RCC 7860 (cell line): ENCODE measurements at places on chromosomes 6 and 20.

DNA sequence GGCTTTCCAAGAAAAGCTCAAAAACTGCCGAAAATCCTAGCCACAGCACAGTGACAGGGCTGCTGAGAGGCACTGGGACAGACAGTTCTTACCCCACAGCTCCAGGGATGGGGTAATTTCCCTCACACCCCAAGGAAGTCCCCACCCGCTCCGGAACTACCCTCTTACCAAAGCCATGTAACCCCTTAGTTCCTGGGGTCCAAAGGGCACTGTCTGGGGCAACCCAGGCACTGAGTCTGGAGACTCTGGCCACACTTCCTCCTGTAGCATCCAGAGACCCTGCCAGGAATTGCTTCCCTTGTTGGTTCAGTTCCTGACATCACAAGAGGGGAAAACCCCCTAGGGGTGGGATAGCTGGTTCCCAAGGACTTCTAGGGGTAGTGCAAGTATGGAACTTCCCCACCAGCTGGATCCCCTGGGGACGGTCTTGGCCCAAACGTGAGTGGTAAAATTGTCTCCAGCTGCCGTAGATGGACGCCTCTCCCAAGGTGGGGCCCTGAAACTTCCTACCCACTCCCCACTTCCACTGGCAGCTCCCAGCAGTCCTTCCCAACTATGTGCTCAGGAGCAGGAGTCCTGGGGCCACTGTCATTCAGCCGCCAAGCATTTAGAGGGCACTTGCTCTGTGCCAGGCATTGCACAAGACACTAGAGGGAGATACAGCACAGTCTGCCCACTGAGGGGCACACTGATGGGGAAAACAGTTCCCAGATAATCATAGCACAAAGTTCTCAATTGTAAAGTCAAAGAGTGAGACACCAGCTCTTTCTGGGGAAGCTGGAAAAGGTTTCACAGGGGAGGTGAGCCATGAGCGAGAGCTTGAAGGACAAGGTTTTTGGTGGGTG lies 17.2 kb upstream of the HCK start:
- no peak for DNase-seq

- DNase-seq, result no peak
Observed at GRCh38 chr20:23645575-23645974, 7.8 kb upstream of the CST3 start.

GRCh38 chr6:2529211-2529719 lies 221.5 kb downstream of the MYLK4 start:
- DNase-seq, result no peak

GRCh38 chr6:152356016-152356415 lies 281.1 kb downstream of the SYNE1 start:
- no peak for DNase-seq
